ENCODE measurements at places on chromosomes 1 and 21.

- no peaks in the 10 kb centered on the region for H3K4me1 ChIP-seq
- H3K27me3 ChIP-seq: no peaks in the 10 kb centered on the region
- no peak for DNase-seq
- no peaks in the 10 kb centered on the region for H3K36me3 ChIP-seq
- no peak overlapping the region for H3K4me3 ChIP-seq
- H3K27ac ChIP-seq: no peak overlapping the region
Observed at GRCh38 chr1:71296551-71297134, 215.8 kb upstream of the ZRANB2 start.

DNA sequence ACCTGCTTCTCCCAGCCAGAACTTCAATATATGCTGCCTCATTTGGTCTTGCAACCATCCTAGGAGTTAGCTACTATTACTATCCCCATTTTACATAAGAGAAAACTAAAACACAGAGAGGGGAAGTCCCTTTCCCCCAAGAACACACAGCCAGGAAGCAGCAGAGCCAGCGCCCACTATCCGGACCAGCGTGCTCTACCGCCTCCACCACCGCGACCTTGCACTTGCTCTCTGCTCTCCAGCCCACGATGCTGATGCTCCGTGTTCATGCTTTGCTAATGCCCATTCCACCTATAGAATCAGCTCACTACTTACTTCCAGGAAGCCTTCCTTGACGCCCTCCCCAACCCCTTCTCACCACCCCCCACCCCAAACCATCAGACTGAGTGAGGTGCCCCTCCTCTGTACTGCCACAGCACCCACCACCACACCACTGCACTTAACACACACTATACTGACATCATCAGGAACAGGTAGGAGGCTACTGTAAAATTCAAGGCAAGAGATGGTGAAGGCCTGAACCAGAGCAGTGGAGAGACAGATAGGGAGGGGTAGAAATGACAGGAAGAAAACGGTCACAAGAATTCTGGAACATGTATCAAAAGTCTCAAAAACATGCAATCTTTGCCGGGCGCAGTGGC lies 9.4 kb downstream of the TMEM53 start:
- no peaks in the 10 kb centered on the region for H3K27me3 ChIP-seq
- H3K4me1 ChIP-seq: peaks cover 5% of the 10 kb centered on the region

DNA sequence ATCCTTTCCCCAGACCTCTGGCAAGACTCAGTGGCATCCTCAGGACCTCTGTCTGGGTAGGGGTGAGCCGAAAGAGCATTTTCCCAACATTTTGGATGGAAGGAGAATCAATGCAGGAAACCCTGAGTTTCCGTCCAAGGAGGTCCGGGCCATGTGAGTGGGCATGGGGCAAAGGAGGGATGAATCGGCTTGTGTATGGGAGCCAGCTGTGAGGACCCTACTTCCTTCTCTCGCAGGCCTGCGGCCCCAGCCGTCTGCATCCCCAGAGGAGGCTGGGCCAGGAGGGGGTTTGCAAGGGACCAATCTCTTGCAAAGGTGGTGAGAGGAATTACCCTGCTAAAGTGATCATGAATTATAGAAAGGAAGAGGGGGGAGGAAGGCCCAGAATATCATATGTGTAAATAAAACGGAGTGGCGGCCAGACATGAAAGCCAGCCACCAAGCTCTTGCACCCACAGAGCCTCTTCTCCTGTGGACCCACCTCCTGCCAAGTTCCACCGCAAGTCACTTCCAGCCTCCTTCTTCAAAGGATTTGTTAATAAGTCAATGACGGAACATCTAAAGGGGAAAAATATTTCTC lies 48.2 kb upstream of the POU3F1 start:
- no peaks in the 10 kb centered on the region for H3K4me1 ChIP-seq
- no peak overlapping the region for H3K27ac ChIP-seq
- H3K4me3 ChIP-seq: no peak overlapping the region
- no peak for DNase-seq

DNA sequence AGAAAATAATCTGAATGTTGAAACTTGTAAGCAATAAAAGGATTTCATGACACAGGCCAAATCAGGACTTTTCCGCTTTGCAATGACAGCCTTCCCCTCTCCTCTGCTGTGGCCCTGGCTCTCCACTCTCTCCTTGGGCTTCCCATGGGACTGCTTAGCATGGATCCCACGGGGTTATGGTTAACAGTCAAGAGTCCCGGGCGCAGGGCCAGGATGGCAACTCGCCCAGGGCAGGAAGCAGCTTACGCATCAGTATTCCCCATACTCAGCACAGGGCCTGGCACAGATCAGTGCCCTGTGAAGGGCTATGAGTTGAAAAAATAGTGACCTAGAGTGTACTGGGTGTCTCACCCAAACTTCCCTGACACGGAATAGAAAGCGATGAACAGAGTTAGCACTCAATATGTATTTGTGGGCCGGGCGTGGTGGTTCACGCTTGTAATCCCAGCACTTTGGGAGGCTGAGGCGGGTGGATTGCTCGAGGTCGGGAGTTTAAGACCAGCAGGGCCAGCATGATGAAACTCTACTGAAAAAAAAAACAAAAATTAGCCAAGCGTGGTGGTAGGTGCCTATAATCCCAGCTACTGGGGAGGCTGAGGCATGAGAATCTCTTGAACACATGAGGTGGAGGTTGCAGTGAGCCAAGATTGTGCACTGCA lies 29.1 kb upstream of the GRHL3 start:
- H3K4me3 ChIP-seq: no peak overlapping the region
- no peak for DNase-seq
- H3K36me3 ChIP-seq: no peaks in the 10 kb centered on the region
- no peaks in the 10 kb centered on the region for H3K4me1 ChIP-seq
- no peak overlapping the region for H3K27ac ChIP-seq
- H3K27me3 ChIP-seq: no peaks in the 10 kb centered on the region

- H3K36me3 ChIP-seq: no peaks in the 10 kb centered on the region
- no peak overlapping the region for H3K27ac ChIP-seq
- DNase-seq: peak; percentile 48
- no peaks in the 10 kb centered on the region for H3K4me1 ChIP-seq
- H3K27me3 ChIP-seq: no peaks in the 10 kb centered on the region
Observed at GRCh38 chr1:23202263-23202749, 15.0 kb downstream of the HTR1D start.
